ENCODE measurements at places on chromosomes 2 and 18.

DNA sequence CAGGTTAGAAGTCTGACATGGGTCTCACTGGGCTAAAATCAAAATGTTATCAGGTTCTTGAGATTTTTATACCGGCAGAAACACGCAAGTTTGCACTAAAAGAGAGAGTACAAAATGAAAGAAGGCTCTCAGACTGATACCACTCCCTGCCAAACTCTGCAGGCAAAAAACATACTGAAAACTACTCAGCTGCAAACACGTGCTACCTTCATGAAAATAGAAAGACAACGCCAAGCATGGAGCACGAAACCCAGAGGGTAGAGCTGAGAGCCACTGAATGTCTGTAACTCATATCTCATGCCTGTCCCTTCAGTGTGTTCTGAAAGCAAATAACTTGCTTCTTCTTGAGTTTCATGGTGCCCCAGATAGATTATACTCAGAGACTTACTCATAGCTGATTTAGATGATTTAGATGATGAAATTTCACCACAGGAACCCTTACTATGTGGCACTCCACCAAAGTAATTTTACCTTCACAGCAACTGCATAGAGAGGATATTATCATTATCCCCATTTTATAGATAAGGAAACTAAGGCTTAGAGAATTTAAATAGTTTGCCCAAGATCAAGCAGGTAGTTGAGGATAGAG is 313.0 kb upstream of the SLC39A10 start:
- H3K27ac ChIP-seq, result no peak overlapping the region
- no peaks in the 10 kb centered on the region for H3K36me3 ChIP-seq
- no peaks in the 10 kb centered on the region for H3K4me1 ChIP-seq
- DNase-seq, result no peak

DNA sequence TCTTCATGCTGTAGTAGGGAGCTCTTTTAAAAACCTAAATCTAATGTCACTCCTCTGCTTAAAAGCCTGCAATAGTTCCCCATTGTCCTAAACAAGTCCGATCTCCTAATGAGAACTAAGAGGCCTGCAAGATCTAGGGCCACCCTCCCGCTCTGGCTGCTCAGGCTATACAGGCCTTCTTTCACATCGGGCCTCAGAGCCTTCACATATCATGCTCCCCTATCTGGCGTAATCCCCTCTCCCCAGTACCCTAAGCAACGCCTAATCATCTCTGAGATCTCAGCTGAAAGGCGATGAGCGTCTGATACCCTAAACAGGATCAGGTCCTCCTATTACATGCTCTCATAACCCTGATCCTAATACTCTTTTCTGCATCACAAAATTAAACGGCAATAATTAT is 1.9 kb downstream of the MAP4K3 start:
- H3K4me1 ChIP-seq, result peaks cover 35% of the 10 kb centered on the region
- no peak overlapping the region for H3K27ac ChIP-seq
- H3K4me3 ChIP-seq, result peak overlapping the region; percentile 83
- DNase-seq, result no peak
- H3K36me3 ChIP-seq, result no peaks in the 10 kb centered on the region

DNA sequence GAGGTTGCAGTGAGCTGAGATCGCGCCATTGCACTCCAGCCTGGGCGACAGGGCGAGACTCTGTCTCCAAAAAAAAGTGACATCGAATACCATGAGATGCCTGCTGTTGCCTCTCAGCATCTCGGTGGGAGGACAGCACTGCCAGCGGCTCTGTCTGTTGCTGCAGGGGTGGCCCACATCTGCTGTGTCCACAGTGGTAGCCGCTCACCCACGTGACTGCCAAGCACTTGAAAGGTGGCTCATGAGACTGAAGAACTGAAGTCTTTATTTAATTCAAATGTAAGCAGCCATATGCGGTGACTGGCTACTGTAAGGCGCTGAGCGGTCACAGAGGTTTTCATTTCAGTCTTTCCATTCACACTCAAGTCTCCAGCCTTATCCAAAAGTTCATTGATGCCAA is 25.8 kb downstream of the IMPA2 start:
- no peak overlapping the region for H3K4me3 ChIP-seq
- no peaks in the 10 kb centered on the region for H3K27me3 ChIP-seq
- no peaks in the 10 kb centered on the region for H3K36me3 ChIP-seq
- H3K4me1 ChIP-seq, result no peaks in the 10 kb centered on the region

DNA sequence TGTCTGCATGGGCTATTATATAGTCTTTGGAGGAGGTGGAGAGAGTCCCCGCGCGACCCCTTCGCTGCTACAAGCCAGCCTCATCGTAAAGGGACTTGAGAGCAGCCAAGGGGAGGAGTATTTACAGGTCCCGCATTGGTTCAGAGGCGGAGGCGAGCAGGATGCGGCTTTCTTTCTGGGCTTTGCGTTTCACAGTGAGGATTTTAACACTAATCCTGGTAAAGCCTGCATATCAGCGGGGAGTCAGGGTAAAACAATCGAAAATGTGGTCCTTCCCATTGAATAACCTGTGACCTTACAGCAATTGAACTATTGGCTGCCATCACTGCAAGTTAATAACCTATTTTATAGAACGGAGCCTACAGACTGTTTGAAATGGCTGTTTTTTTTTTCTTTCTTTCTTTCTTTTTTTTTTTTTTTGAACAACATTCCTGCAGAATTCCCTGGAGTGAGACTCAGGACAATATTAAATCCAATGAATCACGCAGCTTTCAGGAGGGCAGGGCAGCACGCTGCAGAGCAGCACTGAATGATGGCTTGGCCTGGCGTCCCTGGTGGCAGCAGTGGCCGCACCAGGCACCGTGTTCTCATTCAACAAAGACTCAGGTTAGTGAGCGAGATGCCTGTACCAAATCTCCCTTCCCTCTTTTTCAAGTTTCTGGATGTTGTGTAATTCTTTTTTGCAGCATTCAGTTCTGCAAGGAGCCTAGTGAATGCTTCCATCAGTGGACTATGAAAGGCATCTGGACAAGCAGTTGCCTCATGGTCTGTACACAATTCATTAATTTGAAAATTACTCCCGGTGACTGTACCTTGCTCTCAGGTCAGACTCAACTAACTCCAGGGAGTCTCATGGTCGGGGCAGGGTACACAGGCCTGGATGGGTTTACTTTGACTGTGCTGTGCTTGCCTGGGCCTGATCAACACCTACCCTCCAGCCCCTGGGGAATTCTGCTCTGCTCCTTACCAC is 19.8 kb downstream of the SMIM21 start:
- DNase-seq, result no peak
- H3K27me3 ChIP-seq, result no peaks in the 10 kb centered on the region
- H3K27ac ChIP-seq, result no peak overlapping the region
- H3K4me3 ChIP-seq, result no peak overlapping the region
- H3K36me3 ChIP-seq, result no peaks in the 10 kb centered on the region

DNA sequence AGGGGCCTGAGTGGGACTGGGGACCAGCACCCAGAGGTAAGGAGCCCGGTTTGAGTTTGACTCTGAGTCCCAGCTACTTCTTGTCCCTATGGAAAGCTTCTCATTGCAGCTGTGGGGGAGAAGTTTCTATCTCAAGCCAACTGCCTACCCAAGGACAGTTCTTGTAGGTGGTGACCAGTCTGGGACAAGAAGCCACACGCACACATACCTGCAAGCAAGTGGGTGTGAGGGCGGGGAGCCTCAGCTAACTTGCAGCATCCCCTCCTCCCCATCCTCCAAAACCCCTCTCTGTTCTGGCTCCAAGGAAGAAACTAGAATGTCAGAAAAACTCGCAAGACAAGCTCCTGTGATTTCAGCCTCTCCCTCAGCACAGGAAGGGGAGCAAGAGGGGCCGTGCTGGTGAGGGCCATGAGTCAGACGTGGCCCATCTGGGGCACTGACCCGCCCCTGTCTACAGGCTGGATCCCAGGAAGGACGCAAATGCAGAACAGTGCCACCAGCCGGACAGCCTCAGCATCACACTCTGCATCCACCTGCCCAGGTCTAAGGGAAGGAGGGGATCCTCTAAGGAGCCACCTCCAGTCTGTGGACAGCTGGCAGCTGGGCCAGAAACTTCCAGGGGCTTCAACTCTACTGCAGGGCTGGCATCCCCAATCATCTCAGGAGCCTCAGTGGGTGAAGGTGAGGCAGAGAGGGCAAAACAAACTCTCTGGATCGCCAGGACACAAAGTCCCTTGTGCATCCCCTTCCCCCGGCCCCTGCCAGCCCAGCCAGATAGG is 103.4 kb downstream of the TNS1 start:
- peaks cover 35% of the 10 kb centered on the region for H3K4me1 ChIP-seq
- no peak for DNase-seq
- peaks cover 5% of the 10 kb centered on the region for H3K36me3 ChIP-seq
- no peaks in the 10 kb centered on the region for H3K27me3 ChIP-seq
- H3K27ac ChIP-seq, result no peak overlapping the region

GRCh38 chr2:4673025-4673489 is 969.7 kb downstream of the DCDC2C start:
- no peak overlapping the region for H3K27ac ChIP-seq
- peaks cover 4% of the 10 kb centered on the region for H3K4me1 ChIP-seq
- H3K36me3 ChIP-seq, result no peaks in the 10 kb centered on the region
- H3K27me3 ChIP-seq, result no peaks in the 10 kb centered on the region
- no peak for DNase-seq
- no peak overlapping the region for H3K4me3 ChIP-seq

- H3K36me3 ChIP-seq, result no peaks in the 10 kb centered on the region
- no peak overlapping the region for H3K4me3 ChIP-seq
- H3K27me3 ChIP-seq, result no peaks in the 10 kb centered on the region
- H3K4me1 ChIP-seq, result no peaks in the 10 kb centered on the region
- no peak overlapping the region for H3K27ac ChIP-seq
- peak; percentile 6 for DNase-seq
These were observed 143.7 kb downstream of the TPO start for GRCh38 chr2:1556776-1557466.

DNA sequence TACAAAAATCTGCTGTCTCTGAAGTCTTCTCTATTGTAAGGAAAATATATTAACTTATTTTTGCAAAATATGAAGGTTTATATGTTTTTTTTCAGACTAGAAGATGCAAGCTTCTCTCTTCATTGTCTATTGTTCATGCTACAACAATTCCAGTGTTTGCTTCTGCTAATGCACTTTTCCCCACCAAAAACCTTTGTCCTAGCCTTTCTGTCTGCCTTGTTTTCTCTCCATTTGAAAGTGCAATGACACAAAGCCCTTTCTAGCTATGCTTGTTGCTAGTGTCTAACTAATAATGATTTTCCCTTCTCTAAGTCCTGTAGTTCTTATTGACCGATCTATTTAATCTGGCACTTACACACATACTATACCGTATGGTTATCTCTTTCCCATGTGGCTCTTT is 369.5 kb upstream of the CELF4 start:
- DNase-seq, result no peak
- H3K4me3 ChIP-seq, result no peak overlapping the region
- no peaks in the 10 kb centered on the region for H3K36me3 ChIP-seq
- H3K4me1 ChIP-seq, result no peaks in the 10 kb centered on the region
- H3K27me3 ChIP-seq, result no peaks in the 10 kb centered on the region
- H3K27ac ChIP-seq, result no peak overlapping the region

GRCh38 chr18:76348267-76349066 is 146.6 kb downstream of the ZNF516 start:
- H3K27me3 ChIP-seq, result no peaks in the 10 kb centered on the region
- no peak overlapping the region for H3K27ac ChIP-seq
- no peak for DNase-seq
- H3K4me3 ChIP-seq, result no peak overlapping the region

DNA sequence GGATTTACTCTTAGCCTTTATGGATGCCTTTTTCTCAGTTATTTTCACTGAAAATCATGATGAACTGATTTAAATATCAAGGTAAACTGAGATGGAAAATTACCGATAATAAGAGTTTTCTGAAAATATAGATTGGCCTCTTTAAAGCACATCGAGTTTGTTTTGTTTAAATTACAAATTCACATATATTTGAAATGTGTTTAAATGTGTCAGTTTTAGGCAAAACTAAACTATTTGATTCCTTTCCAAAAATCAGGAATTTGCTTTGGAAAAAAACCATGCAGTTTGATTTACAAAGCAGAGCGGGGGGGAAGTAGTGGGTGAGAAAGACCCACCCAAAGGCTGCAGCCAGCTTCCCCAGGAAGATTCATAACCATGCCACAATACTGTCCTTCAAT is 52.0 kb upstream of the EML4 start:
- H3K4me3 ChIP-seq, result no peak overlapping the region
- no peak for DNase-seq
- peaks cover 18% of the 10 kb centered on the region for H3K4me1 ChIP-seq
- no peak overlapping the region for H3K27ac ChIP-seq
- H3K36me3 ChIP-seq, result no peaks in the 10 kb centered on the region

DNA sequence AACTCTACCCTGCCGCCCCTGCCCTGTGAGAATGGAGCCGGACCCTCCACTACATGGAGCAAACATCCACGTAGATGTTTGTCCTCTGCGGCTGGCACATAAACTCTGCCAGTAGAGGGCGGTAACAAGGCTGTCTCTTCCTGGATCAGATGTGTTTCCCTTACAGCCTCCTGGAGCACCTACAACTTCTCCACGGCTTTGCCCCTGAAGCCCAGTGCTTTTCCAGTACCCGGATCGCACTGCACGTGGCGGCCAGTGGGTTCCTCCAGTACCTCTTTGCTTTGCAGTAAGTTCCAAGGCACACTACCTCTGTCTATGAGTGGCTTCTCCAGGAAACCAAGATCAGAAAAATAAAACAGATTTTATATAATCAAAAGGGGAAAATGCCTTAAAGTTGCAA is 651.3 kb downstream of the DCDC2C start:
- H3K4me1 ChIP-seq, result peaks cover 25% of the 10 kb centered on the region
- H3K4me3 ChIP-seq, result no peak overlapping the region
- no peaks in the 10 kb centered on the region for H3K36me3 ChIP-seq
- peak; percentile 69 for DNase-seq

GRCh38 chr18:24011123-24011917 is 3.2 kb upstream of the TTC39C start:
- no peaks in the 10 kb centered on the region for H3K36me3 ChIP-seq
- no peak overlapping the region for H3K27ac ChIP-seq
- peaks cover 39% of the 10 kb centered on the region for H3K27me3 ChIP-seq

DNA sequence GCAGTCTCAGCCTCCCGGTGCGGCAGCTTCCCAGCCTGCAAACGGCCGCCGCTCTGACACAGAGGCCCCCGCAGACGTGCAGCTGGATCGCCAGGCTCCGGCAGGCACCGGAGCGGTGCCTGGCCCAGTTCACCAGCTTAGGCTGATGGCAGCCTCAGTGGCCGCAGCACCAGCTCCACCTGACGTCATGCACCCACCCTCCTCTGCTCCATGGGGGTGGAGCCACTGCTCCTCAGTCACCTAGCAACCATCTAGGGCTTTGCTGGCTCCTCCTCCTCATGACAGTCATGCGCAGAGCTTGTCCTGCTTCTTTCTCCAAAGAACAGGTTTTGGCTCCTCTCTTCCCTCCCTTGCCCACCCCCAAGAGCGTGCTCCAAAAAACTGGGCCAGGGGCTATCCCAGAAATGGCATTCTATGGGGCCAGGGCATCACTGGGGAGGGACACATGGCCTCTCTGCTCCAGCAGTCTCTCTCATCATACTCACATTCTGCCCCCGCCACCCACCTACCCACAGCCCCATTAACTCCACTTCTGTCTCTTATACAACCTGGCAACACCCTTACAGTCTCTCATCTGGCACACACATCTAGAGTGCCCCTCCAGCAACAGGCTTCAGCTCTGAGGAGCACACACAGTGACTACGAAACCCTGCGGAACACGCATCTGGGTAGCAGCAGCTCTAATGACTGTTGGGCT is 5.5 kb downstream of the DCTN1 start:
- H3K27ac ChIP-seq, result no peak overlapping the region
- DNase-seq, result peak; percentile 19

Data from endothelial cell of umbilical vein (primary cell).